Motor neuron (in vitro differentiated cells): ENCODE measurements at places on chromosomes 2 and 18. TPM values are rescaled to one million over a fixed set of nuclear protein-coding genes. Genes with fewer than 3 reads are reported as not detected.

The ARMC9 gene
- total RNA-seq = 21.4 and 22.0 TPM in 2 replicates

The INO80C gene
- total RNA-seq = 13.5 and 15.3 TPM in 2 replicates

The CYP26B1 gene
- total RNA-seq = 1.7 and 3.9 TPM in 2 replicates

The HSBP1L1 gene
- total RNA-seq = 29.7 and 34.0 TPM in 2 replicates

The IL36G gene
- not detected in 2 replicates for total RNA-seq

The FASTKD2 gene
- total RNA-seq = 37.3 and 43.6 TPM in 2 replicates

The RAB17 gene
- total RNA-seq = 0.86 and 1.2 TPM in 2 replicates

The EPHA4 gene
- 21.9 and 24.1 TPM in 2 replicates for total RNA-seq
